Activated naive CD4-positive, alpha-beta T cell (primary cell): ENCODE measurements at places on chromosomes 7 and 10.

DNA sequence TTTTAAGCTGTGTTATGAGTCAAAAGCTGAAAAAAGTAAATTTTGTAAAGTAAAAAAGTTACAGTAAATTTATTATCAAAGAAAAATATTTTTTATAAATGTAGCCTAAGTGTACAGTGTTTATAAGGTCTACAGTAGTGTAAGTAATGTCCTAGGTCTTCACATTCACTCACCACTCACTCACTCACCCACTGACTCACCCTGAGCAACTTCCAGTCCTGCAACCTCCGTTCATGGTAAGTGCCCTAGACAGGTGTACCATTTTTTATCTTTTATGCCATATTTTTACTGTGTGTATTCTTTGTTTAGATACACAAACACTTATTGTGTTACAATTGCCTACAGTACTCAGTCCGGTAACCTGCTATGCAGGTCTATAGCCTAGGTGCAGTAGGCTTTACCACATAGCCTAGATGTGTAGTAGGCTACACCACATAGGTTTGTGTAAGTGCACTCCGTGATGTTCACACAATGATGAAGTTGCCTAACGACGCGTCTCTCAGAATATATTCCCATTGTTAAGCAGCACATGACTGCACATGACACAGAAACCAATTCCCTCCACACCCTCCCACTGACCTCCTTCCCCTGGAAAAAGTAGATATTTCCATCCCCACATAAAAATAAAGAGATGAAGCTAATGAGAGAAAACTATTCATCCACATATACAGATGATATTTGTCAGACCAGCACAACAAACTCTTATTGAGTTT lies 44.8 kb upstream of the FGL2 start:
- no peak for DNase-seq

DNA sequence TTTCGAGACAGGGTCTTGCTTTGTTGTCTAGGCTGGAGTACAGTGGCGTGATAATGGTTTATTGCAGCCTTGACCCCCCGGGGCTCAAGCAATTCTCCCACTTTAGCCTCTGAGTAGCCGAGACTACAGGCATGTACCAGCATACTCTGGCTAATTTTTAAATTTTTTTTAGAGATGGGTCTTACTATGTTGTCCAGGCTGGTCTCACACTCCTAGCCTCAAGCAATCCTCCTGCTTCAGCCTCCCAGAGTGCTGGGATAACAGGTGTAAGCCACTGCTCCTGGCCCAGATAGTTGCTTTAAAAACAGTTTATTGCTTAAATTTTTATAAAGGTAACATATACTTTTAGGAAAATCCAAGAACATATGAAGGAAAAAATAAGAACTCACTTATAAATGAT lies 26.3 kb downstream of the NEURL1 start:
- no peak for DNase-seq

- no peak for DNase-seq
Measured at GRCh38 chr10:80567292-80567691, 29.6 kb downstream of the SH2D4B start.

- no peak for DNase-seq
Measured at GRCh38 chr10:50607356-50607925, 16.3 kb downstream of the SGMS1 start.

GRCh38 chr10:71667387-71667752 lies 52.2 kb downstream of the C10orf105 start:
- DNase-seq, result no peak

GRCh38 chr10:60349426-60349825 lies 40.2 kb downstream of the ANK3 start:
- no peak for DNase-seq

DNA sequence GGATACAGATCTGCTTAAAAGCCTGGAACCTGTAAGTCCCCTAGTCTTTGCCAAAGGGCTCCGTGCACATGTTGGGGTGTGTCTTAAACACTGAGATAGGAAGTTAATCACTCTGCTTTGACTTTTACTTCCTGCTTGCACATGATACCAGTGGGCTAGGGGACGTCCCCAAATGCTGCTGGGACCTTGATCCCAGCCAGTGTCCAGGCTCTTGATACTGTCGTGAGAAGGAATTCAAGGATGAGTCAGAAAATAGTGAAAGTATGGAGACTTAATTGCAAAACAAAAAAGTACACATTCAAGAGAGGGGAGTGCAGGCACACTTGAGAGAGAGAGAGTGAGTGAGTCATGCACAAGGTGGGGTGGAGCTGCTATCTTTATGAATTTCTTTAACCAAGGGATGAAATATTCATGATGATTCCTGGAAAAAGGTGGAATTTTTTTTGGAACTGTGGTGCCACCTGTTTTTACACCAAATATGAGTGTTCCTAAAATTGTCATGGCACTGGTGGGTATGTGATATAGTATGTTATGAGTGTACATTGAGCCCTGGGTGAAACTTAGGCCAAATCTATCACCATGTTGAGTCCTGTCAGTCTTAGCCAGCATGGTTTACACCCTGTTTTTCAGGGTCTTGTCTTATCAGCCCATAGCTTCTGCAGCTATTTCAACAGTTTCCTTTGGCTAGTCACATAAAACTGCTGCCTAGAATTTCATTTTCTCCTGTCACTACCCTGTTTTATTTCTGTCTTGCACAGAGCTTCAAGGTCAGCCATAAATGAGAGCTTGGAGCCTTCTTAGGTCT lies 88.3 kb upstream of the CYP26C1 start:
- DNase-seq, result no peak

DNA sequence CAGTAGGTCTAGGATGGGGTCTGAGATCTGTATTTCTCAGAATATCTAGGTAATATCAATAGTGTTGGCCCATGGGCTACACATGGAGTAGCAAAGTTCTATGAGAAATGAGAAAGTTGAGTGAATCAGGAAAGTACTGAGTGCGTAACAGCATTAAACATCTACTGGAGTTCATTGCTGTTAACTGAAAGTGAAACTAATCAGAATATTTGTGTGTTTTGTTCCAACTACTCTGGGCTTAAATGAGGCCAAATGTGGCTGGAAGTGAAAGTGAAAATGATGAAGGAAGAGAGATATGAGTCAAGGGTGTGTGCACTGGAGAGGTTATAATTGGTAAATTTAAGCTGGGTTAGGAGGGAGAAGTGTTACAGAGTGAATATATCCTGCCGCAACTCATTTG lies 46.5 kb downstream of the TMEM106B start:
- DNase-seq, result no peak

GRCh38 chr7:130452951-130453350 lies 12.1 kb upstream of the CEP41 start:
- no peak for DNase-seq

DNA sequence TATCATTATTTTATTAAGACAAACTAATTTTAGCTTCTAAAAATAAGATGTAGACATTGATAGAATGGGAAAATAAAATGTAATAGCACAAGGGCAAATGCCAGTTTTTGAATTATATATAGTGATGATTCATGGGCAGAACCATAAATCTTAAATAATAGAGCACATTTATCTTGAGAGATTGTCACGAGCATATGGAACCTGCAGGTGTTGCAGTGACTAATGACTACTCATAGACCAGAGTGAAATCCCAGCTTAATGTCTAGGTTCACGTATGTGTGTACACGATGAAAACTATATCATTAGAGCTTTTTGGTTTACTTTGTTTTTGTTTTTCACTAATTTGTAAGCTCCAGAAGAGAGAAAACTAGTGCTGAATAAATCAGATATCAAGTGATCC lies 150.2 kb upstream of the CACNA2D1 start:
- no peak for DNase-seq

- DNase-seq, result no peak
Measured at GRCh38 chr10:49008091-49008490, 68.5 kb upstream of the LRRC18 start.

GRCh38 chr10:70557876-70558275 lies 44.7 kb downstream of the PRF1 start:
- DNase-seq, result no peak

GRCh38 chr10:96667401-96667800 lies 52.9 kb downstream of the PIK3AP1 start:
- no peak for DNase-seq

- DNase-seq, result no peak
Measured at GRCh38 chr10:99631496-99631895, 11.3 kb upstream of the SLC25A28 start.

- no peak for DNase-seq
Measured at GRCh38 chr10:132910186-132910880, 32.0 kb downstream of the CFAP46 start.

- DNase-seq, result no peak
Measured at GRCh38 chr7:68688416-68689086, 909.7 kb upstream of the AUTS2 start.

- DNase-seq, result no peak
Measured at GRCh38 chr10:119191881-119192280, 13.3 kb upstream of the PRDX3 start.

DNA sequence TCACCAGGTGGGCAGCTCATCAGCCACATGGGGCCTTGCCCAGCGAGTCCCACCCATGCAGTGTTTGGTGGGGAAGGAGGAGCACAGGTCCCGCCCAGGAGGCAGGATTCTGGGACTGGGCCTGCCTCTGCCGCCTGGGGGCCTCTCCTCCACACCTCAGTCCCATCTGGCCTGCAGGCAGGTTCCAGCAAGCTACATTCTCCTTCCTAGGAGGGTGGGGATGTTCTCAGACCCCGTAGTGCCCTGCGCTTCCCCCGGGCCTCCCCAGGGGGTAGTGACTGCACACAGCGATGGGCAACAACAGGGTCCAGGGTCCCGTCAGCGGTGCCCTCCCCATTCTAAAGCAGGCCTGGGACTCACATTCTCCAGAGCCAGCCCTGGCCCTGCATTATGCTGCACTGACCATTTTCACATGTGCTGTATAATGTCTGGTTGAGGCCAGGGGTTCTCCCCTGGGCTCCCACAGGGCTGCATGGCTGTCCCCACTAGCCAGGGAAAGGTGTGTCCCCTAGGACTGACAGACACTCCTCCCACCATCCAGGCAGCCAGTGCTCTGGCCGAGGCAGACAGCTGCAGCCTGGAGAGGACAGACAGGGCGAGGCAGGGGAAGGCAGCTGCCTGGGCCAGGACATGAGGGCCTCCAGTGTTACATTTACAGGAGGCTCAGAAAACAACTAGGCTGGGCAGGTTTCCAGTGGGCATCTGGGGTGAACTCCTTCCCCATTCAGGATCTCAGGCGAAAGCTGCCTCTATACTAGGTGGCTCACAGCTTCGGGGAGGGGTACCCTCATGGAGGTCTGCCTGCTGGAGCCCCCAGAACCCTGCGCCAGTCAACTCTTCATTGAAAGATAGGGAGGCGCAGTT lies 9.3 kb downstream of the RASGEF1A start:
- DNase-seq, result no peak

- DNase-seq, result no peak
Measured at GRCh38 chr7:46814516-46815250, 767.2 kb downstream of the TNS3 start.

DNA sequence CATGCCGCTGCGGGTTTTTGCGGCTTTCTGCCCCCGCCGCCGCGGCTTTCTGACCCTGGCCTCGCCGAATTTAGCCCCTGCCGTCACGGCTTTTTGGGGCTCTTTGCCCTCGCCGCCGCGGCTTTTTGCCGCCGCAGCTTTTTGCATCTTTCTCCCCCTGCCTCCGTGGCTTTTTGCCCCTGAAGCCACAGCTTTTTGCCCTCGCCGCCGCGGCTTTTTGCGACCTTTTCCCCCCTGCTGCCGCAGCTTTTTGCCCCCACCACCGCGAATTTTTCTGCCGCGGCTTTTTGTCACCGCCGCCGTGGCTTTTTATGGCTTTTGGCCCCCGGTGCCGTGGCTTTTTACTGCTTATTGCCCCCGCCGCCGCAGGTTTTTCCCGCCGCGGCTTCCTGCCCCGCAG lies 636.5 kb downstream of the ZNF716 start:
- no peak for DNase-seq

DNA sequence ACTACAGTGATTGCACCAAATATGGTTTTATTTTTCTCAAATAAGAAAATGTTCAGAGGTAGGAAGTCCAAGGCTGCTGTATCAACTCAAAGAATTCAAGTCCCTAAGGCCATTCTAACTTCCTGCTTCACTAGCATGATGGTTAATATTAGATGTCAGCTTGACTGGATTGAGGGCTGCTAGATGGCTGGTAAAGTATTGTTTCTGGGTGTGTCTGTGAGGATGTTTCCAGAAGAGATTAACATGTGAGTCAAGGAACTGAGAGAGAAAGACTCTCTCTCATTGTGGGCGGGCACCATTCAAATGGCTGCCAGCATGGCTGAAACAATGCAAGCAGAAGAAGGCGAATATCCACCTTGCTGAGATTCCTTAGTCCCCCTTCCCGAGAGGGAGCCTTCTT lies 77.4 kb upstream of the NRBF2 start:
- no peak for DNase-seq

- DNase-seq, result no peak
Measured at GRCh38 chr7:47258798-47259197, 323.1 kb downstream of the TNS3 start.

DNA sequence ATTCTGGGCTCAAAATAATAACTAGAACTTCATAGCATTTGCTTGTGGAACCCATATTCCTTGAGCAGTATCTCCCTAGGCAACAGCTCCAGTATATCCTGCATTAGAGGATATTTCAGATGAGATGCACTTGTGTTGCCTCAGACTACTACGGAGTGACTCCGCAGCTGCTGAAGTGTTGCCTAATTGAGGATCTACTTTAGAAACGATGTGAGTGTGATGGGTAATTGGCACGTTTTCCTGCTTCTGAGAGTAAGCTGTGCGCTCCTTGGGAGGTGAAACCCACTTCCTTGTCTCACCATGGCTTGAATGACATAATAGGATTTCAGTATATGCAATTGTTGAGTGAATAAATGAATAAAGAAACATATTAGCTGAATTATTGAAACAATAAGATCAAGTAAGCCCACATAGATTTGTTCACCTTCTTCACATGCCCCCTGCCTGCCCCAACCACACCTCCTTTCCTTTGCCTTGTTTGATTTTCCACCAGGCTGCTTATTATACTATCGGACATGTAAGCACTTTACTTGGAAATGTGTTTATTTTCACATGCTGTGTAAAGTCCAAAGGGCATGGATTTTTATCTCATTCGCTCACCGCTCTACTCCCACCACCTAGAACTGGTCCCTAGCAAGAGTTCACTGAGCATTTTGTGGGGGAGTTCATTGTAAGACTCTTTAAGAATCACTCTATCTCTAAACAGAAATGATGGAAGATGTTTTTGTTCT lies 303.8 kb downstream of the KCNMA1 start:
- DNase-seq, result no peak

GRCh38 chr10:14661818-14662217 lies 112.9 kb downstream of the FAM107B start:
- DNase-seq, result no peak

- DNase-seq, result no peak
Measured at GRCh38 chr7:80385508-80385907, 126.4 kb downstream of the GNAT3 start.

- DNase-seq, result no peak
Measured at GRCh38 chr7:66609176-66609575, 19.5 kb upstream of the KCTD7 start.

GRCh38 chr10:11144626-11145494 lies 127.2 kb downstream of the CELF2 start:
- no peak for DNase-seq
